DMS79 treated with DMSO at 0.1 percent for 48 hours (cell line): ENCODE measurements at places on chromosomes 13 and 19.

DNA sequence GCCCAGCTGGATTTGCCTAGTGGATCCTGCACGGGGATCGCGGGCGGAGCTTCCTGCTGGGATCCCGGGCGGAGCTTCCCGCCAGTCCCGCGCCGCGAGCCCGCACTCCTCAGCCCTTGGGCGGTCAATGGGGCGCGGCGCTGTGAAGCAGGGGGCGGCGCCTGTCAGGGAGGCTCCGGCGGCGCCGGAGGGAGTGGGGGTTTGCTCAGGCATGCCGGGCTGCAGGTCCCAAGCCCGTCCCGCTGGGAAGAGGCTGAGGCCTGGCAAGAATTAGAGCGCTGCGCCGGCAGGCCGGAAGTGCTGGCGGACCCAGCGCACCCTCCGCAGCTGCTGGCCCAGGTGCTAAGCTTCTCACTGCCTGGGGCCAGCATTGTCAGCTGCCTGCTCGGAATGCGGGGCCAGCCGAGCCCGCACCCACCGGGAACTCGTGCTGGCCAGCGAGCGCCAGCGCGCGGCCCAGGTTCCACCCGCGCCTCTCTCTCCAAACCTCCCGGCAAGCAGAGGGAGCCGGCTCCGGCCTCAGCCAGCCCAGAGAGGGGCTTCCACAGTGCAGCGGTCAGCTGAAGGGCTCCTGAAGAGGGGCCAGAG is 119.6 kb downstream of the PRR20E start:
- no peak for DNase-seq

DNA sequence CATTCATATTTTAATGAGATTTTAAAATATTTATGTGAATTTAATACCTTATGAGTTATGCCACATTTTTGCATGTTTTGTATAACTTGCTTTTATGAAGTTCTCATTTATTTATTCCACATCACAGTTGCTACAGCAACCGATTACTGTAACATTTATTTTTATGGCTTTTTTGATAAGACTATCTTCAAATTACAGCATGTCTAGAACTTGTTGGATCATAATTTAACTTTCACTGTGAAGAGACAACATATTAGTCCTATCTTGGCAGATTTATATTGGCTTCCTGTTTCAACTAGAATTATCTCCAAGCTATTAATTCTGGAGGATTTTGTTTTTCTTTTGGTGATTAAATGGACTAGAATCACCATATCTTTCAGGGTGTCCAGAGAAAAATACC is 793.7 kb upstream of the SLITRK5 start:
- no peak for DNase-seq

GRCh38 chr13:46621133-46621532 is 68.2 kb downstream of the LRCH1 start:
- DNase-seq, result no peak

DNA sequence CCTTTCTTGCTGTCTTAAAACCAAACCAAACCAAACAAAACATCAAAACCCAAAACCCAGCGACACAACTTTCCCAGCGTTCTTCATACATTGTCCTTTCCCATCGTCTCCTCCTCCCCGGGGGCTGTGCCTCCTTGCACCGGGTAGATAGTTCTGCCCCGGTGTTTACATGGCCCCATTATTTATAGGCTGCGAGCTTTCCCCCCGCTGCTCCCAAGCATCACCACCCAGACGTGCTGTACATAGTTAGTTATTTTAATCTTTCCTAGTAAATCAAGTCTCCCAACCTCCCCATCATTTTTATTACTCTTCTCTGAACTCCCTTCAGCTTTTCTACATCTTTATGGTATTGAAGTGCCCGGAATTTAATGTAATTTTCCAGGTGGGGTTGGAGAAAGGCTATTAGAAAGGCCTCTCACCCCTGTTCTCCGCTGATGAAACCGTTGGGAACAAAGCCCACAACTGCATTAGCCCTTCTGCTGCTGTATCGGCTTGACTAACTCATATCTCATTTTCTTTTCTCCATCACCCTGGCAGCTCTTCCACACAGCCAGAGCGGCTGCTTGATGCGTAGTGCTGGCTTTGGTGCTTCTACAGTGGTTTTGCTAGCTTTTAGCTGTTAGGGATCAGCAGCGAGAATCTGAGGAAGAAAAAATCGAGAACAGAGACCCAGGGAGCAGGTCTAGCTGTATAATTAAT is 53.1 kb downstream of the FGF9 start:
- no peak for DNase-seq

GRCh38 chr19:14112809-14113385 is 4.7 kb downstream of the PRKACA start:
- DNase-seq, result no peak

GRCh38 chr19:38674388-38675171 is 27.1 kb downstream of the ACTN4 start:
- no peak for DNase-seq

- DNase-seq, result no peak
Observed at GRCh38 chr13:51435002-51435578, 17.7 kb downstream of the INTS6 start.

- no peak for DNase-seq
Observed at GRCh38 chr19:16064209-16064889, 11.9 kb upstream of the TPM4 start.

- no peak for DNase-seq
Observed at GRCh38 chr13:109715902-109716301, 70.5 kb downstream of the IRS2 start.

- DNase-seq, result peak; percentile 3
Observed at GRCh38 chr13:33017323-33017929, 1.2 kb downstream of the KL start.

DNA sequence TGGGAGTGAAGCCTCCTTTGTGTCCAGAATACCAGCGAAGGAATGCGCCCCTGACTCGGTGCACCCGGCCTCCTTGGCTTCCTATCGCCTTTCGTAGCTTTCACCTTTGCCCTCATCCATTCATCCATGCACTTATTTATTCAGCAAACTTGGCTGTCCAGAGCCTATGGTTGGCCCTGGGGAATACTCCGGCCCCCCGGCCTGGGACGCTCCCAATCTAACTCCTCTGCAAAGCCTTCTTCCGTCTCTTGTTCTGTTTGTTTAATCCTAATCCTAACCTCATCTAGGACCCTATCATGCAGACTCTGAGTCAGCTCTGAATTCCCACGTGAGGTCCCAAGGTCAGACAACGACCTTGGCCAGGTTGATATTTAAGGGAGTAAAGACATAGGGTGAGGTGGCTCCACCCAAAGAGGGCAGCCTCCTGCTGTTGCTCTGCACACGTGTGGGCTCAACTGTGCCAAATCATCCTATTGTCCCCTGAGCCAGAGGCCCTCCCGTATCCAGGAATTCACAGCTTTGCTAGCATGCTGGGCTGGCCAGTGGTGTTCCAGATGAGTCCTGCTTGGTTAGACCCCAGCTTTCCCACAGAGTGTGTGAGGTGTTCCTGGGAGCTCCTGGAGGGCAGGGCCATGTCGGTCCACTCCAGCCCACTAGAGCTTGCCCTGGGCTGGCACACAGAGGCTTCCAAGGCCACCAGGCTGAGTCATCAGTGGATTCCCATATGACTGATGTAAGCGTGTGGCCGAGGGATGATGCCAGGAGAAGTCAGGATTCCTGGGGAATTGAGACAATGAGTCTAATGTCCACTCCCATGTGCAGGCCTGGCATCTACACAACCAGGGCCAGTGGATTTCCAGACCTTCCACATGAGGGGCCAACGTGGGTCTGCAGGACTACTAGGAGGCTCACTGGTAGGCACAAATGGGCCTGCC is 6.5 kb upstream of the CCNE1 start:
- no peak for DNase-seq

DNA sequence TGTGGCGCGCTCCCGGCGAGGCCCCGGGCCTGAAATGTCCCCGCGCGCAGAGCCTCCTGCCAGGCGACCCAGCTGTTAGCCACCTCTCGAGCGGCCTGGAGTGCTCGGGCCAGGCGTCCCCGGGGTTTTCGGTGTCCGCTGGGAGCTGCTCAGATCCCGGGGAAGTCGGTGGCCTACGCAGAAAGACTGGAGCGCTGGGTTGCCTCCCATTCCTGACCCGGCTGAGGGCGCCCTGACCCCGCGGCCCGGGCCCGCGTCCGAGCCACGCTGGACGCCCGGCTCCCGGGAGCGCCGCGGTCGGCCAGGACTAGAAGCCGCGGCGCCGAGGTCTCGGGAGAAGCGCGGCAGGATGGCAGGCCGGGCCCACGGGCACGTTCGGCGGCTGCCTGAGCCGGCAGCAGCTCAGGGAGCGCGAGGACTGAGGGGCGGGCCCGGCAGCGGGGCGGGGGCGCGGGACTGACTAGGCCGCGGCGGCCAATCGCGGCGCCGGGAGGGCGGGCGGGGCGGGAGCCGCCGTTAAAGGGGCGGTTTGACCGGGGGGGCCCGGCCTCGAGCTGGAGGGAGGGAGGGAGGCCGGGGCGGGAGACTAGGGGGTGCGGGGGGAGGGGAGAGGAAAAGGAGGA is 1.3 kb upstream of the ZIC2 start:
- peak; percentile 92 for DNase-seq

DNA sequence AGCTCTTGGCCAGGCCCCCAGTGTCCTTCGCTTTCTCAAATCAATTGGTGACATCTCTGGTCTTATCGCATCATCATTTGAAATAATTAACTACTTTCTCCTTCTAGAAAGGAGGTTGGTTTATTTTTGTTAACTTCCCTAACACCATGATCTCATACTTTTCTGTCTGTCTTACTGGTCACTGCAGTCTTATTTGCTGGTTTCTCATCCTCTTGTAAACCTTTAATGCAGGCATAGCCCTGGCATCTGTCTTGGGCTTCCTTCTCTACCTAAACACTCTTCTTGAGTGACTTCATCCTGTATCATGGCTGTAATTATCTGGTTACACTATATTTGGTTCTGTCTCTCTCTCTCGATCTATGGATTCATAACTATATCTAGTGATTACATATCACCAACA is 152.8 kb downstream of the CYSLTR2 start:
- no peak for DNase-seq

- peak; percentile 60 for DNase-seq
Observed at GRCh38 chr13:32940601-32941000, 75.6 kb upstream of the KL start.

DNA sequence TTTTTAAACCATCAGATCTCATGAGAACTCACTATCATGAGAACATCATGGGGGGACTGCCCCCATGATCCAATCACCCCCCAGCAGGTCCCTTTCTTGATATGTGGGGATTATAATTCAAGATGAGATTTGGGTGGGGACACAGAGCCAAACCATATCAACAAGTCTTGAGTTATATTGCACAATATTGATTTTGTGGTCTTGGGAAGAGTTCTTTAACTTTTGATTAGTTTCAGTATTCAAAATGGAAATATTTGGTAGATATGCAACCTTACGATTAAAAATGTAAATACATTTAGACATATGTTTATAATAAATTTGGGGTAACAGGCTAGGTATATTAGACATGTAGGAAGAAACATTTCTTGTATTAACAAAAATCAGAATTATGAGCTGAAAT is 188.2 kb downstream of the GPC5 start:
- DNase-seq, result no peak

DNA sequence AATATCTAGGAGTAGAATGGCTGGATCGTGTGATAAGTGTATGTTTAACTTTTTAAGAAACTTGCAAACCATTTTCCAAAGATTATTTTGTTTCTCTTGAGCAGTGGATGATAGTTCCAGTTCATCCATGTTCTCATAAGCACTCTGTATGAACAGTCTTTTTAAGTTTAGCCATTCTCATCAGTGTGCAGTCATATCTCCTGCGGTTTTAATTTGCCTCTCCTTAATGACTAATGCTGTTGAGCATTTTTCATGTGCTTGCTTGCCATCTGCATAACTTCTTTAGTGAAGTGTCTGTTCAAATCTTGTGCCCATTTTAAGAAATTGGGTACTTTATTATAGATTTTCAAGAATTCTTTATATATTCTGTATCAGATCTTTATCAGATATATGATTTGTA is 58.6 kb downstream of the WASF3 start:
- DNase-seq, result no peak

DNA sequence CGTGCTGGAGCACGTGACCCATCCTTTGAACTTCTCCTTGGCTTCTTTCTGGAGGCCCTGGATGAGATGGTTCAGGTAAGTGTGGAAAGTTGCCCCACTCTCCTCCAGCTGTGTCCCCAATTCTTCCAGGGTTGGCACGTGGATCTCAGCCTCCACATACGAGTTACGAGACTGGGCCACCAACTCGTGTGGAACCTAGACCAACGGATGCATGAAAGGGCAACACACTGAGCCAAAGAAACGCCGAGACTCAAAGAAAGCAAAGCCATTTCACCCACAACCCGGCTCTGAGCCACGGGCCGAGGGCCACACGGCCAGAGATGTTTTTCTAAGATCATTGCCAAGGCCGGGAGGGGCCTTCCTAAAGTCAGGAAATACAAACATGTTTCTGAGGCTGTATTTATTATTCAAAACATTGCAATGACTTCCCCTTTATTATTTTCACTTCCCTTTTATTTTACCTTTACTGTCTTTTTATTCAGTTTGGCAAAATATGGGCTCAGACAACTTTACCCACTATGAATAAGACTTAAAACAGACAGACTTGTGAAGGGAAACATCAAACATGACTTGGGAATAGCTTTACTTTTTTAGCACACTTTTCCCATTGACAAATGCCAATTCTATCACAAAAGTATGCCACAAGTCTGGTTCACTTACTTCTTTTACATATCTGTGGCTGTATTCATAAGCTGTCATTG is 94.6 kb downstream of the KL start:
- DNase-seq, result no peak

DNA sequence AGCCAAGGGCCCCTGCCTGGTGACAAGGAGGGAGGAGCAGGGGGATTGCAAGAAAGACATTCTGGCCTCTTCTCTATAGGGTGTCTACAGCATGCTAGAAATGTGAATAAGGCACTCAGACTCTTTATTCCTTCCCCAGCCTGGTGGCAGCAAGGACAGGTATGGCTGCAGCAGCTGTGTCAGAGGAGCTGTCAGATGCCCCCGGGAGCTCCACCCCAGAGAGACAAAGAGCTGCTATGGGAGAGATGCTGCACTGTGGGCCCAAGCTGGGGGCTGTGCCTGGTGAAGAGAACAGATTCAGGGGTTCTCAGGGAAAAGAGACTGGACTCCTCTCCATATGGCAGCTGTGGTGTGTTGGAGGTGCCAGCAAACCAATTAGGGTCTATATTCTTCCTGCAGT is 1063.3 kb downstream of the OLFM4 start:
- DNase-seq, result no peak

DNA sequence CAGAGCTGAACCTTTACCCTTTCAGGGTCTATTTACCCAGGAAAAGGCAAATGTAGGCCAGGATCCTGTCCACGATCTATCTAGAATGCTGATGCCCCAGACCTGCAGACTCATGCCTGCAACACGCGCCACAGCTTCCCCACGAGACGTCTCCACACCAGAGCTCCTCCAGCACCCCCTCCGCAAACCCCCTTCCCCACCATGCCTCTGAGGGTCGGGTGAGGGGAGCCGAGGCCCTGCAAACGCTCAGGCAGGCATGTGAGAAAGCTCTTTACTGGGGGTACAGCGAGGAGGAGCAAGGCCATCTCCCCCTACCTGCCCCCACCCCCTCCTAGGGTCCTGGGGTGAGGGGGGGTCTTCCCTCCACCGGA is 8.9 kb downstream of the DYRK1B start:
- no peak for DNase-seq

GRCh38 chr13:106551350-106551749 is 15.9 kb upstream of the EFNB2 start:
- DNase-seq, result no peak
